ENCODE measurements at places on chromosomes 3 and 15.

DNA sequence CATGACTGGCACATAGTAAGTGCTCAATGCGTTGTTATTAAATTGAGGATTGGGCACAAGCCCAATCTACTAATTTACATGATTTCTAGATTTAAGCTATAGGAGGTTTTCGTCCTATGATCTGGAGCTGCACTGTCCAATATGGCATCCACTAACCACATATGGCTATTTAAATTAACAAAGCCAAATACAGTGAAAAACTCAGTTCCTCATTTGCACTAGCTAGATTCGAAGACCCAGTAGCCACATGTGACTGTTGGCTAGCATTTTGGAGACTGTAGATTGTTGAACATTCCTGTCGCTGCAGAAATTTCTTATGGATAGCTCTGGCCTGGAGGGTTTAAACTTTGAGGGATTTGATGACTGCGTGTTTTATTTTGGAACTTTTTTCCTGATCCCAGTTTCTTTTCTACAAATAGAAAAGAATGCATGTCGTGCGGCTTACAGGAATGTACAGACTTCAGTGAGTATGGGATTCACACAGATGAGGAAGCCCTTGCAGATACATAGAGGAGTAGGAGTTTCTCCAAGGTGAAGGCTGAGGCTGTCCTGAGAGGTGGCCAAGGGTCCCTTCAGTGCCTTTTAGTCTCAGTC lies 82.8 kb downstream of the SLCO3A1 start:
- DNase-seq = no peak

GRCh38 chr15:90141646-90142045 lies 39.4 kb upstream of the IDH2 start:
- no peak for DNase-seq

DNA sequence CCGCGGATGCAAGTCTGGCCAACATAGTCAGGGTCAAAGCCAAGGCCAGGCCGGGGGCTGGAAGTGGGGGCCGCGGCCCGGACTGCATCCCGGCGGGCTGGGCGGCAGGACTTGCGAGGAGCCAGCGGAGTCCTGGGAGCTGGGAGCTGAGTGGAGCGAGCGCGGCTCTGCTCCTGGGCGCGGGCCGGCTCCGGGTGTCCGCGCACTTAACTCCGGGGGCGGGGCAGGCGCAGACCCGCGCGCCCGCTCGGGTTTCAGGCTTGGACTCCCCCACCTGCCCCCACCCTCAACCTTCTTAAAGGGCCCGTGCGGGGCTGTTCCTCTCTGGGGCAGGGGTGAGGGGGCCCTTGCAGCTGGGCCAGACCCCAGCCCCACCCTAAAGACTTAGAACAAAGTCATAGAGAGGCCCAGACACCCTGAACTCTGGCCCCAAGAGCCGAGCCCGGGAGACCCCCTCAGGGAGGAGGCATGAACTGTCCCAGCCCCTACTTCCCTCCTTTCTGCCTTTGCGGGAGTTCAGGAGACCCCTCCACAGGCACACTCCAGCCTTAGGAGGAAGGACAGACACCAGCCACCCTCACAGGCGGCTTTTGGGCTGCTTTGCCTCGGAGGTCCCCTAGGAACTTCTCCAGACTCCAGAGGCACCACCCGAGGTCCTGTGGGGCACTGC lies at the start of gene CSPG4:
Gene CSPG4 (minus strand): TSS at position 181 of the 670 bp plus-strand sequence. CDS start 93 bp downstream, at position 88.
- no peak for DNase-seq

DNA sequence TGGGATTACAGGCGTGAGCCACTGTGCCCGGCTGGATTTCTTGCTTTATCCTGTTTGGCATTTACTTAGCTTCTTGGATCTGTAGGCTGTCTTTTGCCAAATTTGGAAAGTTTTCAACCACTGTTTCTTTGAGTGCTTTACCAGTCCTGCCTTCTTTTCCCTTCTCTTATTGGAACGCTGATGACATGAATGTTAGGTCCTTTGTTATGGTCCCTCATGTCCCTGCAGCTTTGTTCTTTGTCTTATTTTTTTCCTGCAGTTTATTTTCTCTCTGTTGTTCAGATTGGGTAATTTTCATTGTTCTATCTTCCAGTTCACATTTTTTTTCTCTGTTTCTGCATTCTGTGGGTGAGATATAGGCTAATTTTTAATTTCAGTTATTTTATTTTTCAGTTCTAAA lies 25.0 kb downstream of the SH3GL3 start:
- DNase-seq = no peak

DNA sequence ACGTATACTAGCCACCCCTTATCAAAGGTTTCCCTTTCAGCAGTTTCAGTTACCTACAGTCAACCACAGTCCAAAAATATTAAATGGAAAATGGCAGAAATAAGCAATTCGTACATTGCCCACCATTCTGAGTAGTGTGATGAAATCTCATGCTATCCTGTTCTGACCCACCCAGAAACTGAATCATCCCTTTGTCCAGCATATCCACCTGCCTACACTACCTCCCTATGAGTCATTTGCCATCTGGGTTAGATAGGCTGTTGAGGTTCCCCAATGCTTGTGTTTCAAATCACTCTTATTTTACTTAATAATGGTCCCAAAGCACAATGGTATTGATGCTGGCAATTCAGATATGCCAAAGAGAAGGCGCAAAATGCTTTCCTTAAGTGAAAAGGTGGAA lies 15.3 kb upstream of the PHC3 start:
- no peak for DNase-seq

DNA sequence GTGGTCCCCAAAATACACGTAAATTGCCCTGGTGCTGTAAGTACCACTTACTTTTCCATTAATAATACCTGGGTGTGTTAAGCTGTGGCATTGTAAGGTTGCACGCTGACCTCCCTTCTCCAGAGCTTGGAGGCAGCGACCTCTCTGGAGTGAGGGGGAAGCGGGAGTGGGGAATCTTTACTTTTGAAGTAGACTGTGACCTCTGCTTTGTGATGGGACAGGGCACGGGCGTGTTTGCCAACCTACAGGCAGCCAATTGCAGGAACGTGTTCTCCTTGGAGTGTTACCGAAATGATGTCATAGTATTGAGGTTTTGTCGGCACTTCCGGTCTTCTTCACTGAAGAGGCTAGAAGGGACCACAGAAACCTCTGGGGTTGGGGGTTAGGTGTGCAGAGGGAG lies 227.3 kb upstream of the C2CD4B start:
- DNase-seq = no peak

GRCh38 chr15:53982876-53983275 lies 4.6 kb downstream of the UNC13C start:
- no peak for DNase-seq

- DNase-seq = no peak
Measured at GRCh38 chr3:110165753-110166152, 828.4 kb upstream of the DPPA4 start.

Measured in mesenteric fat pad (tissue), 1 donor.